ENCODE measurements at places on chromosomes 2 and 18.

- peaks cover 3% of the 10 kb centered on the region for H3K36me3 ChIP-seq
- H3K4me3 ChIP-seq: no peak overlapping the region
- H3K27ac ChIP-seq: no peak overlapping the region
- H3K4me1 ChIP-seq: no peaks in the 10 kb centered on the region
- no peaks in the 10 kb centered on the region for H3K27me3 ChIP-seq
Observed at GRCh38 chr2:47056868-47057686, 98.0 kb downstream of the STPG4 start.

- H3K27ac ChIP-seq: 0 out of 2 replicates have a peak overlapping the region, but pooled peaks have one; percentile 34
- no peaks in the 10 kb centered on the region for H3K36me3 ChIP-seq
- no peak for DNase-seq
- no peak overlapping the region for H3K4me3 ChIP-seq
- H3K27me3 ChIP-seq: no peaks in the 10 kb centered on the region
- H3K4me1 ChIP-seq: peaks cover 27% of the 10 kb centered on the region
Observed at GRCh38 chr2:161117506-161117905, 42.7 kb upstream of the TANK start.

GRCh38 chr18:60639836-60640235, 267.3 kb upstream of the MC4R start:
- no peaks in the 10 kb centered on the region for H3K4me1 ChIP-seq
- no peak overlapping the region for H3K27ac ChIP-seq
- no peaks in the 10 kb centered on the region for H3K36me3 ChIP-seq
- no peaks in the 10 kb centered on the region for H3K27me3 ChIP-seq

- no peak overlapping the region for H3K4me3 ChIP-seq
- no peaks in the 10 kb centered on the region for H3K4me1 ChIP-seq
- H3K27ac ChIP-seq: no peak overlapping the region
- no peak for DNase-seq
- H3K27me3 ChIP-seq: no peaks in the 10 kb centered on the region
- H3K36me3 ChIP-seq: no peaks in the 10 kb centered on the region
Observed at GRCh38 chr2:235774153-235774870, 280.5 kb downstream of the AGAP1 start.

DNA sequence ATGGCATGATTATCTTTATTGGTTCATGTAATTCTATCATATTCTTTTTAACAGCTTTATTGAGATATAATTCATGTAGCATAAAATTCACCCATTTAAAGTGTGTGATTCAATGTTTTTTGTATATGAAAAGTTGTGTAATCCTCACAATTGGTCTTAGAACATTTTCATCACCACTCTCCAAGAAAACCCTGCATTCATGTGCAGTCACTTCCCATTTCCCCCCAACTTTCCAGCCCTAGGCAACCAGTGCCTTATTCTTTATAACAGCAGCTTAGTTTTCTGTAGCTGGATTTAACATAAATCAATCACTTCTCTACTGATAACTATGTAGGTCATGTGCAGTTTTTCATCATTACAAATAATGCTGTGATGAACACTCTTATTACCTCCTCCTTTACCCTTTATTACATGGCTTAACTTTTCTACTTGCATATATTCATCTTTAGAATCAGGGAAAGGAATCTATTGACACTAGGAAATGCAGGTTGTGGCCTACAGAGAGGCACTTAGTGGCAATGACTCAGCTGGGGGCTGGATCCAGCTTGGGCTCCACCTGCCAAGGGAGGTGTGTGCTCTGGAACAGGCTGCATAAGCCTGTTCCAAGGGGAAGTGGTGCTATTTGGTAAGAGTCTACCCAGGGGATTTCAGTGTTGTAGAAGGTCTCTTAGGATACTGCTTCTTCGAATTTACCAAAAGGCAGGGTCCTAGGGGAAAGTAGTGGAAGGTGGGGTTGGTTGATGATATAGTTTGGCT, 89.1 kb downstream of the ETAA1 start:
- DNase-seq: no peak
- no peaks in the 10 kb centered on the region for H3K4me1 ChIP-seq
- H3K4me3 ChIP-seq: no peak overlapping the region
- no peaks in the 10 kb centered on the region for H3K36me3 ChIP-seq
- H3K27me3 ChIP-seq: no peaks in the 10 kb centered on the region
- no peak overlapping the region for H3K27ac ChIP-seq

- no peaks in the 10 kb centered on the region for H3K4me1 ChIP-seq
- no peak overlapping the region for H3K27ac ChIP-seq
- peaks cover 32% of the 10 kb centered on the region for H3K27me3 ChIP-seq
- no peak overlapping the region for H3K4me3 ChIP-seq
- DNase-seq: no peak
- no peaks in the 10 kb centered on the region for H3K36me3 ChIP-seq
Observed at GRCh38 chr18:59085797-59086196, 53.9 kb upstream of the SEC11C start.

DNA sequence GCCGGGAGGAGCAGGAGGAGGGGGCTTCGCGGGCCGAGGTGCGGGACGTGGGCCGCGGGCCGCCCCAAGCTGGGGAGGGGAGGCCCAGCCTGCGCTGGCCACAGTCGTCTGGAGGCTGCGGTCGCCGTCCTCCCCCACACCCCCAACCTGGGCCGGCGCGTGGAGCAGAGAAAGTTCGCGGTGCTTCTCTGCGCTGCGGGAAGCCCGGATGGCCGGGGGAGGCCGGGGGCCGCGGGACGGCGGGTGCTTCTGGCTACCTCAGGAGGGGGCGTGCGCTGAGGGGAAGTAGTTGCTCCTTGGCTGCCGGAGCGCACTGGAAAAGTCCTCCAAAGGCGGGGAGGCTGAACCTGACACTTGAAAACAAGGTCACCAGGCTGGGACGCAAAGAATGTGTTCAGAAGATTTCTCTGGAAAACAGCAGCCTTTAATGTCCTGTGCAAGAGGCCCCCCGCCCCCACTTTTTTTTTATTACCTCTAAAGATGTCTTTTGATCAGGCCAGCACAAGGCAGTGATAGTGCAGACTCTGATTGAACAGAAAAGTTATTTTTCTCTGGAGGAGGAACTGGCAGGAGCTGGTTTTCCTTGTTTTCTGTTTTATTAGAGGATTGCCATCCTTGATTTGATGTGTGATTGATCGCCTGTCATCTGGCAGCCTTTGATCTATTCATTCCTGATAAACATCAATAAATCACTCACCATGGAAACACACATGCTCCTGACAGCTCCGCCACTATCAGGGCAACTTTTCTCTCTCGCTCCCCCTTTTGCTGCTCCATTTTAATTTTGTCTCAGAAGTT, 1.6 kb downstream of the TSHZ1 start:
- no peaks in the 10 kb centered on the region for H3K36me3 ChIP-seq
- DNase-seq: peak; percentile 18
- peak overlapping the region; percentile 73 for H3K4me3 ChIP-seq
- no peak overlapping the region for H3K27ac ChIP-seq

- H3K27me3 ChIP-seq: no peaks in the 10 kb centered on the region
- no peak overlapping the region for H3K27ac ChIP-seq
- no peak for DNase-seq
- H3K4me3 ChIP-seq: no peak overlapping the region
- H3K36me3 ChIP-seq: no peaks in the 10 kb centered on the region
Observed at GRCh38 chr2:157699009-157699408, 70.3 kb upstream of the ACVR1C start.

GRCh38 chr18:44899832-44900231, 219.1 kb downstream of the SETBP1 start:
- H3K4me3 ChIP-seq: no peak overlapping the region
- H3K27ac ChIP-seq: no peak overlapping the region
- no peaks in the 10 kb centered on the region for H3K36me3 ChIP-seq
- H3K27me3 ChIP-seq: no peaks in the 10 kb centered on the region
